ENCODE measurements at places on chromosomes 7 and 10.

GRCh38 chr7:6448943-6449543 lies 1.3 kb upstream of the DAGLB start:
- DNase-seq: no peak

GRCh38 chr10:116671274-116671926 lies 50.6 kb downstream of the PNLIPRP2 start:
- no peak for DNase-seq

DNA sequence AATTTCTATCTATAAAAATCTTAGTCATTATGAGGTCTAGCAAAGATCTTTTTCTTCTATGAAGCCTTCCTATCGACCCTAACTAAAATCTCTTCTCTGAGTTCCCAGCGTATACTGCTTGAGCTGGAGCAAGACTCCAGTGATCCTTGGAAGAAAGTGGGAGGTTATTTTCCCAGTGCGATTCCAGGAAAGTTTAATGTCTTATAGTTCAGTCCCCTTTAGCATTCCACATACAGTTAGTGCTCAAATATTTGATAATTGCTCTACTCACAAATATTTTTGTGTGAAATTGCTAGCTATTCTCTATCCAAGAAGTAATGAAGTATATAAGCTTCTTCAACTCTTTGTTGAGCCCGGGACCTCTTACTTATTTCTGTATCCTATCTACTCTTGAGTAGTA lies 47.7 kb downstream of the ZEB1 start:
- no peak for DNase-seq

DNA sequence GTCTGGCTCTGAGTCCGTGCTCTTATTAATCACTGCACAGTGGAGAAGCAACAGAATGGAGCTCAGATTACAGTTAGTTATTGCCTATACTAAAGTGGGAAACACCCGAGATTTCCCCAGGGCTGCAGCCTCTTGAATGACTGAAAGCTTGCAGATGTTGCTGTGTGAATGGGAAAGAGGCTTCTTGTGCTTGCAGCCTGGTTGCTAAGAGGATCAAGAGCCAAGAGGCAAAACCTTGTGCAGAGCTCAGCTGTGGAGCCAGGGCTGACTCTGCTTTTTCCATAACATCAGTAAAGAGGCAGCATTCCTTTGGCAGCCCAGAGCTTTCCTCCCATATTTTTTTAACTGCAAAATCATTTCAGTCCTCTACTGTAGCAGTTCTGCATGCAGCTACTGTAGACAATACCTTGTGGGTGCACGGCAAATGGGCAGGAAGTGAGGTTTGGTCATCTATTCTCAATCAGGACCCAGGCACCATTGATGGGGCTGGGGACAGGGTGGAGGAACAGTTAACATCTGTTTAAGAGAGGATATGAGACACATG lies 86.5 kb downstream of the RALA start:
- peak; percentile 55 for DNase-seq

- peak; percentile 62 for DNase-seq
Measured at GRCh38 chr10:22251751-22252223, 34.0 kb upstream of the EBLN1 start.

- DNase-seq: no peak
Measured at GRCh38 chr10:8294779-8295178, 240.3 kb downstream of the GATA3 start.

Data from ecto neural progenitor cell (in vitro differentiated cells).